AG04449 (cell line): ENCODE measurements at places on chromosomes 3 and 15.

GRCh38 chr3:36784138-36784635 lies 19.8 kb upstream of the DCLK3 start:
- DNase-seq = no peak

DNA sequence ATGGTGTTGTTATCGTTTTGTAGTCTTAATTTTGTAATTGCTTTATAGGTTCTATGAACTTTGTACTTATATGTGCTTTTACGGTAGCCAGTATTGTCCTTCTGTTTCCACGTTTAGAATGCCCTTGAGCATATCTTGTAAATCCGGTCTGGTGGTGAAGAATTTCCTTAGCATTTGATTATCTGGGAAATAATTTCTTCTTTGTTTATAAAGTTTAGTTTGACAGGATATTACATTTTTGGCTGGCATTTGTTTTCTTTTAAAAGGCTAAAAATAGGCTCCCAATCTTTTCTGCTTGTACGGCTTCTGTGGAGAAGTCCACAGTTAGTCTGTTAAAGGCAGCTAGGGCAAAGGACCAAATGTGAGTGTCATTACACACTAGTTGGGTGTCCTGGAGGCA lies 36.7 kb downstream of the SPESP1 start:
- DNase-seq = no peak

- DNase-seq = no peak
Measured at GRCh38 chr3:99548674-99549073, 89.7 kb upstream of the COL8A1 start.

- DNase-seq = no peak
Measured at GRCh38 chr3:32455609-32456428, 46.8 kb downstream of the CMTM6 start.

GRCh38 chr3:9279966-9280365 lies 30.5 kb upstream of the SRGAP3 start:
- no peak for DNase-seq

DNA sequence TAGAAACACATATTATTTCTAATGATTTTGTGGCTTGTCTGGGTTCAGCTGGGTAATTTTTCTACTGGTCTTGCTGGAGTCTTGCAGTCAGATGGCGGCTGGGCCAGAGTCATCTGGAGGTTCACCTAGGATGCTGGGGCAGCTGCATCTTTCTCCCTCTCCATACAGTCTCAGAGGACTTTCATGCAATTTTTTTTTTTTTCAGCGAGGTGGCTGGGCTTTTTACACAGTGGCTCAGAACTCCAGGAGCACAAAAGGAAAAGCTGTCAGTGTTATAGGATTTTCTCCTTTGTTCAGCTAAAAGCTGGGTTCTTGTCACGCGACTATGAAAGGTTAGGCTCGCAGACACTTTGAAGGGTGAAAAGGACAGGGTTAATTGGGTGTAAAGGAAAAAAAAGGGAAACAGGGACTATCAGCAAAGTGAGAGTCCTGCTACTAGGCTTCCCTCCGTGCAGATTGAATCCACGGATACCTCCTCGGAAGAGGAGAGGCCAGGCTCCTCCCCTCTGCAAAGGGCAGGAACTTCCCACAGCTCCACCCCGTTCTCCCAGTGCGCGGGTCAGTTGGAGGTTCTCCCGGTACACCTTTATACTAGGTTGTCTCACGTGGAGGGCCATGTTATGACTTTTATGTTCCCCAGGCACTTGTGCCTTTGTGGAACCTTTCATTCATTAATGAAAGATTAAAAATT lies 44.3 kb downstream of the ADGRG7 start:
- DNase-seq = no peak

DNA sequence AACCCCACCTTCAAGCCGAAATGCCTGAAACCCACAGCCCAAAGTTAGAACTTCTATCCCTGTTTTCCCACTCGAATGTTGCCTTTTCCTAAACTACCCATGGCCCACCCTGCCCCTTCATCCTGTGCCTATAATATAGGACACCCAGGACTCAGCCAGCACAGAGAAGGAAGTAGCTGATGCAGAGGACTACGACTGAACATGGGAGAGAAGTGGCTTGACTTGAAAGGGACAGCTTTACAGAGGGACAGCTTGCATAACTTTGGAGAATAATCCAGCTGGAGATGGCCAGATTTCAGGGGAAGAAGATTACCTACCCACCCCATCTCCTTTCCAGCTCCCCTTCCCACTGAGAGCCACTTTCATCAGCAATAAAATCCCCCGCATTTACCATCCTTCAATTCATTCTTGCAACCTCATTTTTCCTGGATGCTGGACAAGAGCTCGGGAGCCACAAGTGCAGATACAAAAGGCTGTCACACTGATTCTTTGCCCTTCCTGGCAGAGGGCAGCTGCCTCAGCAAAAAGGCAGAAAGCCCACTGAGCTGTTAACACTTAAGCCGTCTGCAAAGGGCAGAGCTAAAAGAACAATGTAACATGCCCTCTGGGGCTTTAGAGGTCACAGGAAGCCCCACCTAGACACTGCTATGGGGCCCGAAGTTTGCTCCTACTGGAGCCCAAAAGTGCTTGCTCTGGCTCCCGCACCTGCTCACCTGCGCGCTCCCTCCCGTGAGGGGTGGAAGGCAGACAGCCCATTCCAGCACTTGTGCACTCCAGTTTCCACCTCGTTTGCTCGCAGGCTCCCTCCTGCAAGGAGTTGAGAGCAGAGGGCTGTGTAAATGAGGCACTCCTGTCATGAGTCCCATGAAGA lies 224.0 kb downstream of the TBC1D5 start:
- DNase-seq = no peak

DNA sequence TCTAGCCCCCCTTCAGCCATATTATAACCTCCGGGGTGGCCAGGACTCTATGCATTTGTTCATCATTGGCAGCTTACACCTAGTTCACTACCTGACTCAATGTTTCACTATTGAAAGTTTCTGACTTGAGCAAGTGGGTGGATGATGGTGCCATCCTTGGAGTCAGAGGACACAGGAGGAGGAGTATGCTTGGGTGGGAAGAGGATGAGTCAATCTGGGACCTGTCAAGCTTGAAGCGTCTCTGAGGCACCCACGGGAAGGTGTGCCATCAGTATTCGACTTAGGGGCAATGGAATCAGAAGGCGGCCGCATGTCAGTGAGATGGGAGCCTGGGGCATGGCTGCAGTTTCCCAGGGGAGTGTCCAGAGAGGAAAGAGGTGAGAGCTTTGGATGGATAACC lies 133.3 kb downstream of the EPHB1 start:
- DNase-seq = no peak

- DNase-seq = no peak
Measured at GRCh38 chr3:78823434-78823833, 944.4 kb downstream of the ROBO1 start.

DNA sequence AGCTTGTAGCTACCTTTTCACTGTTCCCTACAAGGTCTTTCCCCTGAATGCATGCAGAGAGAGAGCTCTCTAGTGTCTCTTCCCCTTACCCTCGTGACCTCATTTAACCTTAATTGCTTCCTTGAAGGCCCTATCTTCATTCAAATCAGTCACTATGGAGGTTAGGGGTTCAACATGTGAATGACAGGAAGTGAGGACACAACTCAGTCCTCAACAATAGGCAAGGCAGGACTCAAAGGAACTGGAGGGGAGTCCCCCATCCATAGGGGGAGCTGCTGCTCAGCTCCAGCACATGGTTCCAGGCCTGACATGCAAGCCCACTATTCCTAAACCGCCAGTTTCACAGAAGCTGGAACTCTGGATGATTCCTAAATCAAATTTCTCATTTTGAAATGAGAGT lies 33.8 kb upstream of the GYG1 start:
- DNase-seq = no peak

- DNase-seq = no peak
Measured at GRCh38 chr3:168996622-168997021, 666.9 kb downstream of the MECOM start.

DNA sequence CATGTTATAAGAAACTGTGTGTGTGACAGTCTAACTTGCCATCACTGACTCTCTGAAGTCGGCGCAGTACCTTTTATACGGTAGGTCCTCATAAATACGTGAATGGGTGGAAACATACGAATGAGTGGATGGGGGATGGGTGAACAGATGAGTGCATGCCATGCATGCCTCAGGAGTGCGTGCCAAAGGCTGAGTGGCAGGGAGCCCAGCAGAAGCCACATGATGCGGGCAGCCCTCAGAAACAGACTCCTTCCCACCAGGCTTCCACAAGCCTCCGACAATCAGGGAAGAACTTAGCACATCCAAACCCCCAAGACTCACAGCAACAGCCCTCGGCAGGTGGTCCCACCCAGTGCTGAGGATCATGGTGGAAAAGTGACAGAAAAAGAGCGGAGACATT lies 16.7 kb downstream of the HCN4 start:
- no peak for DNase-seq

DNA sequence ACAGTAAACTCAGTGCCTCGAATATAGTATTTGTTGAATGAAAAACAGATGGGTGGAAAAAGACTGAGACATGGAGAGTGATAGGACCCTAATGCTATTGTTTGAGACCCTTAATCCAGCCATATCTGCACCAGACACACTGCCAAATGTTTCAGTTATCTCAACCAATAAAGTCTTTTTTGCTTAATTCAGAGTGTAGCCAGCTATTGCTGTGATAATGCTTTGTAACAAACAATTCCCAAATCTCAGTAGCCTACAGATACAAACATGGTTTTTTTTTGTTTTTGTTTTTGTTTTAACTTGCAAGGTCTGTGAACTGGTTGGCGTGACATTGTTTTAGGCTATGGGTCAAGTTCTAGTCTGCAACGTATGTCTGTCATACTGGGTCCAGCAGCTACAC lies 17.0 kb upstream of the BCL2A1 start:
- no peak for DNase-seq

DNA sequence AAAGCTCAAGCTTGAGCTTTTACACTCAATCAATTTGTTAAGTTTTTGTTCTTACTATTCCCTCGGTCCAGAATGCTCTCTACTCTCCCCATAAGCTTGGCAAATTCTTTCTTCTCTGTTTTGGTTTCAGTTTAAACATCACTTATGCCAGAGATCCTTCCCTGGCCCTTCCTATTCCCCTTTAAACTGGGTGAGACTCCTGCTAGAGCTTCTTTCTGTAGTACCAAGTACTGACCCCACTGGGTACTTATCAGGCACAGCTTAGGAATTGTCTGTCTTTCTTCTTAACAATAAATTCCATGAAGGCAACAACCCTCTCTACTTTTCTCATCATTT lies 76.7 kb upstream of the PHLDB2 start:
- no peak for DNase-seq

DNA sequence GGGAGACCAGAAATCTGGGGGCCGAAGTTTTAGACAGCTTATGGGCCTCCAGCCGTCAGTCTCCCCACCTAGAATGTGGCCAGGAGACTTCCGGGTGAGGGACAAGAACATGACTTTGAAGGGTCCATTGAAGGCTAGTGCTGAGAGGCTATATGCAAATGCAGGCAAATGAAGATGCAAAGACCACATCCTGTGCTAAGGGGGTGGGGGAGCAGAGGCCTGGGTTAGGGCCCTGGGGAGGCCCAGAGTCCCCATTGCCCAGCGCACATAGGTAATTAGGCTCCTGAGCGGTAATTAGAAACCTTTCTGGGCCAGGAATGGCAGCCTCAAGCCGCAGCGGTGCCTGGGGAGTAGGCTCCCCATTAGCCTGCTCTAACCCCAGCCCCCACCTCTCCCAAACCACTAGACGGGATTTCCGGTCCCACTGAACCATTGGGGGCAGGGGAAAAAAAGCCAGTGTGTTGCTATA lies 6.8 kb downstream of the CSK start:
- no peak for DNase-seq

- DNase-seq = no peak
Measured at GRCh38 chr15:53791581-53791980, 32.1 kb upstream of the WDR72 start.

DNA sequence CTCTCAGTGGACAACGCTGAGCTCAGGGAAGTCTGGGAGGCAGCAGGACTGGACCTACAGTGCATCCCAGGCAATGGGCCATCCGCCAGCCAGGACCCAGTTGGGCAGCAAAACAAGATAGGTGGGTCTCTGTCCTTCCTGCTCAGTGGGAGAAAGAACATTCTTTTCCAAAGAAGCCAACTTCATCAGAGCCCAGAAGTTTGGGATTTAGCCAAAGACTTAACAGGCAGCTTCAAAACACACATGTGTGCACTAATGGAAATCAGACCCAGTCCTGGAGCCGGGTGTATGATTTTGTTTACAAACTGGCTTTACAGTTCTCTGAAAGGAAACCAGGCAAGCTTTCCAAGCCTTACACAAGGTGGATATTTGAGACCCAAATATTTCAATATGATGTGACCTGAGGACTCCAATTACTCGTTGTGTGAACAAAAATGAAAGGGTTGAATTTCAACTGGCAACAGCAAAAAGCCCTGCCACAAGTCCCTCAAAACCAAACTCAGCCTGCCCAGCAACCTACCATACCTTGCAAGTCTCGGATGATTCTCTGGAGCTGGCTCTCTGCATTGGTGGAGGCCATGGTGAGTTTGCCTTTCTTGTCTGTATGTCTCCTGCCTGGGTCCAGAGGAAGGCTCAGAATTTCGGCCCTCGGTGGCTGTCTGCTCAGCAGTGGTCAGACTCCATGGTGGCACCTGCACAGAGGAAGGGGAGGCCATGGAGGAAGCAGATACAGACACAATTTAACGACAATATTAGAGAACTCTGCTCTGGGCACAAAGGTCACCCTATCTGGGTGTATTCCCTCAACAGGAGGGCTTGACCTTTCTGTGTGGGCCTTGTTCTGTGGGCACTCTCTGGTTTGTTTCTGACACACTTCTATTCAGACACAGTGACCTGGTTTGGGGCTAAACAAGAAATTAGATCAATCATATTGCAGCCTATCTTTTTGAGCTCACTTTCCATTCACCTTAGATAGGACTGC lies 11.0 kb downstream of the FYCO1 start:
- DNase-seq = no peak

- no peak for DNase-seq
Measured at GRCh38 chr15:79358069-79358468, 47.2 kb downstream of the TMED3 start.

DNA sequence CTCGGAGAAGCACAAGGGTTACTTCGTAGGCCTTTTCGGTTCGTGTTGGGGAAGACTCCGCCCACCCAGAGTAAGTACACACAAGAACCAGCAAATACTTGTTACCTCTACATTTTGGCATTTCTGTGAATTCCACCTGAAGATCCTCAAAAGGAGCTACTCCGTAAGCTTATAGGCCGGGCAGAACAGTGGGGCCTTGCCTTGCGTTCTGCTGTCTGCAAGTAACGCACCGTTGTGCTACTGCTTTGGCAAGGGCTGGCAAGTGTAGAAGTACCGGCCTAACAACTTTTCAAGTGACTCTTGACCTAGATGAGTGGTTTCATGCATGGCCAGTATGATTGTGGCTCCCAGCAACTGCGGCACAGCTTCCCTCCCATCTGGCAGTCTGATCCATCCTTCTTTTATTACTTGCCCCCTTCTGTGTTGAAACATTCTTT lies 6.4 kb upstream of the DNAAF4 start:
- no peak for DNase-seq

- no peak for DNase-seq
Measured at GRCh38 chr3:45753095-45753494, 43.2 kb downstream of the SLC6A20 start.

GRCh38 chr15:55858661-55859060 lies 115.7 kb upstream of the PRTG start:
- no peak for DNase-seq

- no peak for DNase-seq
Measured at GRCh38 chr15:95291898-95292472, 1038.5 kb upstream of the NR2F2 start.

- no peak for DNase-seq
Measured at GRCh38 chr3:67067251-67067650, 69.1 kb downstream of the KBTBD8 start.
